ENCODE measurements at places on chromosomes 11 and 22.

DNA sequence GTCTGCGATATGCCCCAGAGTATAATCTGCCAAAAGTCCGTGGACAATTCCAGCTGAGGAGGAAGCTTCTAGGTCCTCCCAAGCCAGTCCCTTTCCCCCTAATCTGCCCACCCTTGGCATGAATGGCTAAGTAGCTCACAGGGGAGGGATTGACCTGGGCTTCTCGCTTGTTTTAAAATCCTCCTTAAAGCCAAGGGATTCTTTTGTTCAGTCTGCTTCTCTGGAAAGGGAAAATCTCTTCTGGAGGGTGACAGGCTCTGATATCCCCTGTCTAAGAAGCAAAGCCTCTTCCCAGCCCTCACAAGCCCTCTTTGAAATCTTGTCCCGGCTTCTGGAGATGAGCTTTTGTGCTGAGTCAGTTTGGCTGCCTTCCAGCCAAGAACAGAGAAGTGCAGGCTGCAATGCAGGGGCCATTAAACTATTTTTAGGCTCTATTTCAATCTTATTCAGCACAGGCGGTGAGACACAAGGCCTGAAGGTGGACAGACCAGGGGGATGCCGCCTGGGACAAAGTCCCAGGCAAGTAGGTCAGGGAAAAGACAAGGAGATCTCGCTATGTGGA is 23.9 kb downstream of the NEFH start:
- DNase-seq = no peak

GRCh38 chr11:73931039-73931645 is 19.7 kb upstream of the DNAJB13 start:
- peak; percentile 25 for DNase-seq

- no peak for DNase-seq
Observed at GRCh38 chr11:107272561-107272960, 185.1 kb downstream of the CWF19L2 start.

DNA sequence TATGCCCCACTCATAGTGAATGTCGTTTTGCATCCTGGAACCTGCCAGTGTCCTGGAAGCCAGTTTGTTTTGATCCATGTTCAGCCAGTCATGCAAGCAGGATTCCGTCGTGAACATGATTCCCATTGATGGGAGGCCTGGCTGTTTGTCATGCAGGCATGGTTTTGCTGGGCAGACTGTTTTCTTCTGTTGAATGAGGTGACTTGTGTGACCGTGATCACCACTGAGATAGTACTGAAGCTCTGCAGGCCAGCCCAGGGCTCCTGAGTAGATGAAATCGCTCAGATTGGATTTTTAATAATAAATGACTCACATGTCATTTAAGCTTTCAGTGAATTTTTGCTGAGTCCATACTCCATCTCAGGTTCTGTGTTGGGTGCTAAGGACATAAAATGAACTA is 117.8 kb downstream of the PDE2A start:
- no peak for DNase-seq

DNA sequence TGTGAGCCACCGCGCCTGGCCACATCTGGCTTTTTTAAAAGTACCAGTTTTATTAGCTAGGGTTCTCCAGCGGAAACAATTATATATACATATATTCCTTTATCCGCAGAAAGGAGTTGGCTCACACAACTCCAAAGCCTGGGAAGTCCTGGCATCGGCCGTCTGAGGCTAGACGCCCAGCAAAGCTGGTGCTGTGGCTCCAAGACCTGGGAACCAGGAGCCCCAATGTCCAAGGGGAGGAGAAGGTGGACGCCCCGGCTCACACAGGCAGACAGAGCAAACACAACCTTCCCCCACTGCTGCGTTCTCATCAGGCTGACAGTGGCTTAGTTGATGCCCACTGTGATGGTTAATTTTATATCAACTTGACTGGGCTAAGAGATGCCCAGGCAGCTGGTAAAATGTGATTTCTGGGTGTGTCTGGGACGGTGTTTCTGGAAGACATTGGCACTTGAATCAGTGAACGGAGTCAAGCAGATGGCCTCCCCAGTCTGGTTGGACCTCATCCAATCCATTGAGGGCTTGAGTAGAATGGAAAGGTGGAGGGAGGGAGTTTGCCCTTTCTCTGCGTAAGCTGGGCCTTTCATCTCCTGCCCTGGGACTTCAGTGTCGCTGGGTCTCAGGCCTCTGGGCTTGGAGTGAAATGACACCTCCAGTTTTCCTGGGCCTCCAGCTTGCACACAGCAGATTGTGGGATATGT is 904.4 kb downstream of the BRD1 start:
- DNase-seq = peak; percentile 85

GRCh38 chr11:108994887-108995286 is 330.0 kb downstream of the DDX10 start:
- no peak for DNase-seq

DNA sequence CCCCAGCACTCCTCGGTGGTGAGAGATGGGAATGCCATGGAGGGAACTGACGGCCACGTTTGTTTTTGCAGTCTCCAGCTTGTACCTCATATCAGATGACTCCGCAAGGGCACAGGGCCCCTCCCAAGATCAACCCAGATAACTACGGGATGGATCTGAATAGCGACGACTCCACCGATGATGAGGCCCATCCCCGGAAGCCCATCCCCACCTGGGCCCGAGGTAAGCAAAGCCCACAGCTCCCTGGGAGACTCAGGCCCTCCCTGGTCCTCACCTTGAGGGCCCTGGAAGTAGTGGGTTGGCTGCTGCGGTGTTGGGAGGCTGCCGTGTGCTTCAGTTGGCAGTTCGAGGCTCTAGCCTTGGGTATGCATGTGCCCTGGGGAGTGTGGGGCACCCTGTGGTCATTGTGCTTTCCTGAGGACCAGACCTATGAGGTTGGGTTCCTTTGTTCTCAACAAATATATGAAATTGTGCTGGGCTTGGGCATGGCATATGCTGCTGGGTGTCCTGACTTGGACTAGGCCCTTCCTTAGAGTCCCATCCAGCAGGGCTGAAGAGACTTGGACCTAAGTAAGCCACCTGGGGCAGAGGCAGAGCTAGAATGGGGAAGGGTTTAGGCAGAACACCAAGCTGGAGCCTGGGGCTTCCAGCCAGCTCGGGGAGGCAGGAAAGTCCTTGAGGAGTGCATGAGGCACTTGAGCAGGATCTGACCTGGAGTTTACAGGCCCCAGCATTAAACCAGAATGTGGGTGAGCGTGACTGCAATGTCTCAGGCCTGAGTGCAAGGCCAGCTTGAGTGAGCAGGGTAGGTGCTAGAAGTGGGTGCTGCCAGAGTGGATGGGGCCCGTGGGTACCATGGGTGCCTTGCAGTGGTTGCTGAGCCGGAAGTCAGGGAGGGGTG is 26.4 kb downstream of the INCENP start:
- no peak for DNase-seq

GRCh38 chr11:31796499-31797189 is 14.5 kb downstream of the PAX6 start:
- no peak for DNase-seq

DNA sequence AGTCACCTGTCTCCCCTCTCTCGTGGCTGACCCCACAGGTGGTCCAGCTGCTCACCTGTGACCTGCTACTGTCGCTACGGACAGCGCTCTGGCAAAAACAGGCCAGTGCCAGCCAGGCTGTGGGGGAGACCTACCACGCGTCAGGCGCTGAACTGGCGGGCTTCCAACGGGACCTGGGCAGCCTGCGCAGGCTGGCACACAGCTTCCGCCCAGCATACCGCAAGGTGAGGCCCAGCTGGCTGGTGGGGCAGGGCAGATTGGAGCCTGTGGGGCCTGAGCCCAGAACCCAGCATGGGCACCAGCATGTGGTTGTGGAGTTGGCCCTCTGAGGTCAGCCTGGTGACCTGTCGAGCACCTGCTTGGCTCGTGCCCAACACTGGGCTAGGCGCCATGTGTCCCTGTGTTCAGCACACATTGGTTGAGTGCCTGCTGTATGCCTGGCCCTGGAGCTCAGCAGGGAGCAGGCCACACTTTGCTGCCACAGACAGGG is 11.9 kb downstream of the SHISA8 start:
- no peak for DNase-seq

DNA sequence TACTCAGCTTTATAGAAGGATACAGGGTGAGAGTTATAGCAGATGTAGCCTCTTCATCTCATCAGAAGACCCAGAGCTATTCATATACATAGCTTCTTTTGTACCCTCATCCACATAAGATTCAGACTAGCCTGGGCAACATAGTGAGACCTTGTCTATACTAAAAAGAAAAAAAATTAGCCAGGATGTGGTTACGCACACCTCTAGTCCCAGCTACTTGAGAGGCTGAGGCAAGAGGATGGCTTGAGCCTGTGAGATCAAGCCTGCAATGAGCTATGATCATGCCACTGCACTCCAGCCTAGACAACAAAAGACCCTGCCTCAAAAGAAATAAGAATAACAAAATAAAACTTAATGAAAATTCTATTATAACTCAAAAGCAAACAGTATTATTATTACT is 36.7 kb upstream of the B3GNT6 start:
- no peak for DNase-seq

DNA sequence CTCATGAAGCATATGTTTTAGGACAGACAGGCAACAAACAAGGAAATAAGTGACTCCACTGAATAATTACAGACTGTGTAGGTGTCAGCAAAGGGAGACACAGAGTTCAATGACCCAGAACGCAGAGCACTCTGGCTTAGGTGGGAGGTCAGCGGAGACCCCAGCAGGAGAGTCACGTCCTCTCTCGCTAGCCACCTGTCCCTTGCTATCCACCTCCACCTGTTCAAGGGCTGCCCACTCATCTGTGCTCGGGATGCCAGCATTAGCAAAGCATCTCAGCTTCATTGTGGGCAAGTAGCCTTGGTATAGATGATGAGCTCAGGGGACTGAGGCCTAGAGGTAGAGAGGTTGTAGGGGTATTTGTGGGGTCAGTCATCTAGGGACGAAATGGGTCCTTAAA is 21.8 kb upstream of the ATXN10 start:
- no peak for DNase-seq

DNA sequence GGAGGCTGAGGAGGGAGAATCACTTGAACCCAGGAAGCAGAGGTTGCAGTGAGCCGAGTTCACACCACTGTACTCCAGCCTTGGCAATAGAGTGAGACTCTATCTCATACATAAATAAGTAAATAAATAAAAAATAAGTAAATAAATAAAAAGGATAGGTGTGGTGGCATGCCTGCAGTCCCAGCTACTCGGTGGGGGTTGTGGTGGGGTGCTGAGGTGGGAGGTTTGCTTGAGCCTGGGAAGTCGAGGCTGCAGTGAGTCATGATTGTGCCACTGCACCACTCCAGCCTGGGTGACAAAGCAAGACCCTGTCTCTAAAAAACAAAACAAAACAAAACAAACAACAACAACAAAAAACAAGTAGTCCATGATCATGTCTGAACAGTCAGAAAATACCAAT is 3.1 kb downstream of the LARGE2 start:
- DNase-seq = no peak

- DNase-seq = no peak
Observed at GRCh38 chr11:134374171-134374570, 37.9 kb downstream of the B3GAT1 start.

GRCh38 chr11:118912742-118913410 is 12.8 kb downstream of the BCL9L start:
- no peak for DNase-seq

DNA sequence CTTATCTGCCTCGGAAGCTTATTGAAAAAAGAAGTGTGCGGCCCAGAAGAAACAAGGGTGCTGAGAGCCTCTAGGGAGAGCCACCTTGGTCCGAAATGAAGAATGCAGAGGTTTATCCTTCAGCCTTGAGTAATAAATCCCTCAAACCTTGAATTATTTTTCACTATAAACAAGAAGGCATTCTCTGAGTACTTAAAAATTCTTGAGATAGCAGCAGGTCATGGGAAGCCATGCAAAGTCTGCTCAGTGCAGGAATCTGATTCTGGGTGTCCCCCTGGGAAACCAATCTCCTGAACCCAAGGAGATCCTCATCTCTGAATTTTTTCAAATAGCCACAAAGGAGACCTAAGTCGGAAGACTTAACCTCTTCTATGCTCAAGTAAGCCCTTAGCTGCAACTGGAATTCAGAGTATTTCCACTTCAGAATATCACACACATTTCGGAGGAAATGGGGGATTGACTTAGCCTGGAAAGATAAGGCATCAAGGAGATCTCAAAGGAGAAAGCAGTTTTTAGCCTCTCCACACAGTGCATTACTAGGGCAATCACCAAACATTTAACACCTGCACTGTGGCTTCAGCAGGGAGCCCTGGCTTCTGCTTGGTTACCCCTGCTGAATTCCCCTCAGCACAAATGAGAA is 365.0 kb downstream of the ETS1 start:
- no peak for DNase-seq

DNA sequence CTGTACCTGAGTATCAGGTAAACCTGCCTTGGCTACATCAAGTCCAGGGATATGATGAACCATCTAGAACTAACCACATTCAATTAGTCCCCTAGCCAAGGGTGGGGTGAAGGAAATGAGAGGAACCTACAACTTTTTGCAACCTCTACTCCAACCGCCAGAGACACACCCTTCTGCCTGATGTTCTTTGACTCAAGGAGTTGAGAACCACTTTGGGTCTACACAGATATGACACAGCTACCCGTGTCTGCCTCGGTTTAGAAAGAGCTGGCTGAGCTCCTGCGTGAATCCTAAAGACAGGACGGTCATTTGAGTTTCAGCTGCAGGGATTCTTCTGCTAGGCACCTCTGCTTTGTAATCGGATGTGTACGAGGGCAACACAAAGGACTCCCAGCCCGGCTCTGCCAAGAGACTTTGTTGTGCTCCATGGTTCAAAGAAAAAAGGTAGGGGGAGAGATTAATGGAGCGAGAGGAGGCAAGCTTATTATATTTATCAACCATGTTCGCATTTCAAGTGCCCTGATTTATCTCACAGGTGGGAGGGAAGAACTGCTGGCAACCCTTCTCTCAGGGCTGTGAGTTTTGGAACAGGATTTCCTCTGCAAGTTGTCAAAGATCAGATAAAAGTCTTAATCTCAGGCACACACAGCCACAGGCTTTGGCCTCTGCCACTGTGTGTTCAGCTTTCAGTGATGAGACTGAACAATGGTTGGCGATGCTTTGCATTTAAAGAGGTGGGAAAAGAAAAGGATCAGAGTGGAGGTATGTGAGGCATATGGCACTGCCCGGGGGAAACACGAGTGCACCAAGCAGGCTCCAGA is 35.1 kb downstream of the FLI1 start:
- no peak for DNase-seq

GRCh38 chr22:40519284-40519947 is 117.1 kb downstream of the MRTFA start:
- DNase-seq = no peak

GRCh38 chr11:66369073-66369894 is 2.3 kb downstream of the SLC29A2 start:
- DNase-seq = no peak

- DNase-seq = no peak
Observed at GRCh38 chr11:124639186-124639585, 16.5 kb downstream of the TBRG1 start.

All from NCI-H1694 treated with DMSO at 0.1 percent for 48 hours (cell line).